ENCODE measurements at places on chromosomes 11 and 22. TPM values are rescaled to one million over a fixed set of nuclear protein-coding genes. Genes with fewer than 3 reads are reported as not detected.

Gene OR51B4
- polyA plus RNA-seq, result not detected

Gene CABP7
- polyA plus RNA-seq, result not detected

Gene MAJIN
- not detected for polyA plus RNA-seq

Gene MIOX
- 0.06 TPM for polyA plus RNA-seq

DNA sequence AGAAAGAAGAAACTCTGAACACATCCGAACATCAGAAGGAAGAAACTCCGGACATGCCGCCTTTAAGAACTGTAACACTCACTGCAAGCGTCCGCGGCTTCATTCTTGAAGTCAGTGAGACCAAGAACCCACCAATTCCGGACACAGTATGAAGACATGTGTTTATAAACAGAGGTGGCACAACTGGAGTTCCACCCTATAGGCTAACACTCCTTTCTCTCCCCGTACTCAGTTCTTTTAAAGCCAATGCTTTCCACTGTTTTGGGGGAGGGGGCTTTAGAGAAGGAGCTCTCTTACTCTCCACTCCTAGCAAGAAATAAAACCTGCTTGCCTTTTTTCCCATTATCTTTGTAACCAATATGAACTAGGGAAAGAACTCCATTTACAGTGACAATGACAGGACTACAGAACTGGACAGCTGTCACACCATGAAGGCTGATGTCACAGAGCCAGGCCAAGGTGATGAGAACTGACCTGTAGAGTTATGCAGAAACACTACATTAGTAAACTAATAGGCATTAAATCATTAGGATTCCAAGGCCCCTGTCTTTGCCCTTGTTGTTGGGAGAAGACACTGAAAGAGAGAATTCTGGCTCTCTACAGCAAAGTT is 733 bp downstream of the TRIM5 start:
- H3K27ac ChIP-seq, result peak overlapping the region; percentile 87
- H3K36me3 ChIP-seq, result no peaks in the 10 kb centered on the region
- H3K4me1 ChIP-seq, result peaks cover 4% of the 10 kb centered on the region
- H3K4me3 ChIP-seq, result peak overlapping the region; percentile 79
- DNase-seq, result peak; percentile 15
- no peaks in the 10 kb centered on the region for H3K27me3 ChIP-seq

- no peaks in the 10 kb centered on the region for H3K27me3 ChIP-seq
- H3K36me3 ChIP-seq, result peaks cover 5% of the 10 kb centered on the region
- no peaks in the 10 kb centered on the region for H3K4me1 ChIP-seq
- no peak overlapping the region for H3K4me3 ChIP-seq
Observed at GRCh38 chr11:68617925-68618809, 66.2 kb upstream of the GAL start.

- H3K27me3 ChIP-seq, result no peaks in the 10 kb centered on the region
- peaks cover 11% of the 10 kb centered on the region for H3K4me1 ChIP-seq
- peaks cover 6% of the 10 kb centered on the region for H3K36me3 ChIP-seq
Observed at GRCh38 chr11:122100756-122101080, 15.3 kb downstream of the BLID start.

DNA sequence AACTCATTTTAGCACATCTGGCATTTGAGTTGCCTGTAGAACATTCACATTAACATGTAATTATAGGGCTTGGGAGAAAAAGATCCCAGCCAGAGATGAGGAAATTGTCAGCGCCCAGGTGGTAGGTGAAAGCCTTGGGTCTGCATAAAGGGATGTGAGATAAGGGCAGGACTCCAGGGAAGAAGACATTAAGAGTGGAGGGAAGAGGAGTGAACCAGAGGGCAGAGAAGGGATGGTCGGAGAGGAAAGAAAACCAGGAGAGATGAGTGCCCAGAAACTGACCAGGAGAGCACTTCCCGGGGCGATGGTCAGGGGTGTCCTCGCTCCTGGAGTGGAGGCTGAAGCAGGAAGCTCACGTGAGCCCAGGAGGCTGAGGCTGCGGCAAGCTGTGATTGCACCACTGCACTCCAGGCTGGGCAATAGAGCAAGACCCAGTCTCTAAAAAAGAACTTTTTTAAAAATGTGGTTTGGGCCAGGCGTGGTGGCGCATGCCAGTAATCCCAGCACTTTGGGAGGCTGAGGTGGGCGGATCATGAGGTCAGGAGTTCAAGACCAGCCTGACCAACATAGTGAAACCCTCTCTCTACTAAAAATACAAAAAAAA is 20.3 kb upstream of the DGKZ start:
- H3K36me3 ChIP-seq, result peaks cover 2% of the 10 kb centered on the region
- no peak overlapping the region for H3K4me3 ChIP-seq
- H3K27me3 ChIP-seq, result peaks cover 24% of the 10 kb centered on the region

DNA sequence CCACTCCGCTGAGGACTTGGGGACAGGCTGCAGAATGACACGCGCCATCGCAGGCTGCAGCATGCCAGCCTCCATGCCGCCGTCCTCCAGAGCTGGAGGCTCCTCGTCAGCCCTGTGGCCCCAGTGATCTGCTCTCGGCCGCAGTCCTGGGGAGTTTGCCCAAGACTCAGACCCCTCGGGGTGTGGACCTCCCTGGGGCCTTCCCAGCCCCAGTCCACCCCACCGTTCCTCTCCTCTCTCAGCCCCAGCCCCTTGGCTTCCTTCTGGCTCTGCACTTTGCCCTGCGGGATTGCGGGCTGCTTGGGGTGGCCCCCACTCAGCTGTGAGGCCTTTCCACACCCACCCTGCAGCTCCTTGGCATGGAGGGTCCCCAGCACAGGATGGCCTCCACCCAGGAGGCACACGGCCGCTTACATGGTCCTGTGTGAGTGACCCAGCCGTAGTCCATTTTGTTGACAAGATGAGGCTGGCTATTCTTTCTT is 414.9 kb downstream of the TBC1D22A start:
- no peak for DNase-seq
- no peaks in the 10 kb centered on the region for H3K27me3 ChIP-seq
- H3K4me3 ChIP-seq, result no peak overlapping the region
- peaks cover 6% of the 10 kb centered on the region for H3K4me1 ChIP-seq

DNA sequence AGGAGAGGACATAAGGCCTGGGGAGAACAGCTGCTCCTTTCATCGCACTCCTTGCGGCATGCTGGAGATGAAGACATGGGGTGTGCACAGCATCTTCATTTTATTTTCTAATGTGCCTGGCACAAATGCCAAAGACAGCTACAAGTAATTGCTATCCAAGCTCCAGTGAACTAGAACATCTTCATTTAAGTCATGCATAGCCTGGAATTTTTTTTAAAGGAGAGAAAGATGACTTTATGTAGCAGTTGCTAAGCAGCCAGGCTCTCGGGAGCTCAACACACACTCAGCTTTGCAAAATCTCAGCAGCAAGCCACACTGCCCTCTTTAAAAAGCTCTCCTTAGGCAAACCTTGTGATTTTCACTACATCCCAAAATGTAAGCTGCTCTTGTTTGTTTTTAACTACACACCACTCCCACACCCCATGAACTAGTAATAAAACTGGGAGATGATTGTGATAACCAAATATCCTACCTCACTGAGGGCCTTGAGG is 164.5 kb upstream of the POU2AF2 start:
- no peaks in the 10 kb centered on the region for H3K27me3 ChIP-seq
- DNase-seq, result no peak
- H3K4me1 ChIP-seq, result no peaks in the 10 kb centered on the region
- no peak overlapping the region for H3K4me3 ChIP-seq

DNA sequence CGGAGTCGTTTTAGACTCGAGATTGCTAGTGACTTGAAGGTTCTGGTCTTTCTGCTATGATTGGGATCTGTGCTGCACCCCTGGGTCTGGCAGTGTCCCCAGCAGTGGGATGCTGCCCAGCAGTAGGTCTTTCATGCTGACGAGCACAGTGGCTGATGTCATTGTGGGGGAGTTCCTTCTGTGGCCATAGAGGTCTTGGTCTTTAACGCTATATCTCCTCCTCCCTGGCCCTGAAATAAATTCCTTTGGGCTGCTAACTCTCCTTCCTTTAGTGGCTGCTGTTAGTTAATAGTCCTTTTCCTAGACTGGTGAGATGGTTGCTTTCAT is 136.3 kb downstream of the TEAD1 start:
- DNase-seq, result peak; percentile 43
- no peak overlapping the region for H3K4me3 ChIP-seq
- H3K4me1 ChIP-seq, result peaks cover 51% of the 10 kb centered on the region
- H3K36me3 ChIP-seq, result no peaks in the 10 kb centered on the region
- H3K27ac ChIP-seq, result peak overlapping the region; percentile 4
- H3K27me3 ChIP-seq, result no peaks in the 10 kb centered on the region

- no peak overlapping the region for H3K4me3 ChIP-seq
- DNase-seq, result peak; percentile 42
- no peaks in the 10 kb centered on the region for H3K36me3 ChIP-seq
- H3K27me3 ChIP-seq, result peaks cover 2% of the 10 kb centered on the region
Observed at GRCh38 chr22:17569971-17570511, 6.7 kb downstream of the SLC25A18 start.

DNA sequence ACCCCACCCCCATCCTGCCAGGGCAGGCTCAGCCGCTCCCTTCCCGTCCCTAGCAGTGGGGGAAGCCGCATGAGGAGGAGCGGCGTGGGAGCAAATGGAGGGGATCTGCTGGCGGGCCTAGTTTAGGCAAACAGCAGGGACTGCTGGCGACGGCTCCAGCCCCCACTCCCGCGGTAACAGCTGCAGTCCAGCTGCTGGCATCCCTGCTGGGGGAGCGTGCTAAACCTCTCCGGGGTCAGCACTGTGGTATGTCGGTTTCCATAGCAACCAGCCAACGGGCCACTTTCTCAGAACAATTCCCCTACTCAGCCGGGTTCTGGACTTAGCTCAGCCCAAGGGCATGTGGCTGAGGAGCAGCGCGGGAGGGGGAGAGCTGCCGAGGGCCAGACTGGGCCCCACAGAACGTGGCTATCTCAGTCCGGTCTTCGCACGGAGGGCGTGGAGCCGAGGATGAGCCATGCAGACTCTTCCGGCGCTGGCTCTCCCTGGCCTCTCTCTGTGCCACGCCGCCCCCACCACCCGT is 98.8 kb downstream of the PKNOX2 start:
- peaks cover 20% of the 10 kb centered on the region for H3K4me1 ChIP-seq
- DNase-seq, result peak; percentile 100
- no peaks in the 10 kb centered on the region for H3K27me3 ChIP-seq
- H3K36me3 ChIP-seq, result no peaks in the 10 kb centered on the region

DNA sequence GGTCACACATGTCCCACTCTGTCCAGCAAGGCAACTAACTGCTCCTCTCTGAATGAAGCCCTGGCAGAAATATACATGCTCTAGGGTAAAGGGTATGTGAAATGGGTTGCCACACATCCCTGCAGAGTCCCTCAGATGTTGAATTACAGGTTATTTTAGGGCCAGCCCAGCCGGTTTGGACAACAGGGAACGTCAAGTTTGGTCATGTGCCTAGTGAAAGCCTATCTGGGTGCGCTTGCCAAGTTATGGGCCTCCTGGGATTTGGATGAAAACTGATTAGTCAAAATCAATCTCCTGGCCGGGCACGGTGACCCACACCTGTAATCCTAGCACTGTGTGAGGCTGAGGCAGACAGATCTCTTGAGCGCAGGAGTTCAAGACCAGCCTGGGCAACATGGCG is 10.4 kb downstream of the AP1B1 start:
- no peak overlapping the region for H3K27ac ChIP-seq
- no peaks in the 10 kb centered on the region for H3K4me1 ChIP-seq
- H3K27me3 ChIP-seq, result no peaks in the 10 kb centered on the region
- H3K36me3 ChIP-seq, result no peaks in the 10 kb centered on the region

- peaks cover 15% of the 10 kb centered on the region for H3K4me1 ChIP-seq
- H3K27me3 ChIP-seq, result no peaks in the 10 kb centered on the region
- no peak overlapping the region for H3K27ac ChIP-seq
- DNase-seq, result no peak
- H3K4me3 ChIP-seq, result no peak overlapping the region
Observed at GRCh38 chr22:46173152-46173551, 22.8 kb downstream of the PPARA start.
